ENCODE measurements at places on chromosomes 2 and 18.

DNA sequence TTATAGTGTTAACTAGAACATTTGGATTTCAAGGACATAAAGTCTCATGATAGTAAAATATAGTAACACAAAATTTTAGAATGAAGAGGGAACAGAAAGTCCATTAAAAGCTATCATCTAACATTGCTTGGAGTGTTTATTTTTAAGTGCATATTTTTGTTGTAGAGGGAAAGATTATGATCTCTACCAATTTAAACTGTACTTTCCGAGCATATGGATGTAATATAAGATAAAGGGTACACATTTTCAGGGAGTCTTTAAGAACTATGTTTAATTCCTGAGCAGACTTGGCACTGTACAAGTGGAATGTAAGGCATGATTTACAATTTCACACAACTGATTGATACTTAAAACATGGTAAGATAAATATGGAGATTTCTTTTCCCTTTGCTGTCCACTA is 34.2 kb upstream of the ZNF804A start:
- no peak for DNase-seq

- no peak for DNase-seq
Observed at GRCh38 chr2:99775585-99775984, 285.8 kb upstream of the REV1 start.

DNA sequence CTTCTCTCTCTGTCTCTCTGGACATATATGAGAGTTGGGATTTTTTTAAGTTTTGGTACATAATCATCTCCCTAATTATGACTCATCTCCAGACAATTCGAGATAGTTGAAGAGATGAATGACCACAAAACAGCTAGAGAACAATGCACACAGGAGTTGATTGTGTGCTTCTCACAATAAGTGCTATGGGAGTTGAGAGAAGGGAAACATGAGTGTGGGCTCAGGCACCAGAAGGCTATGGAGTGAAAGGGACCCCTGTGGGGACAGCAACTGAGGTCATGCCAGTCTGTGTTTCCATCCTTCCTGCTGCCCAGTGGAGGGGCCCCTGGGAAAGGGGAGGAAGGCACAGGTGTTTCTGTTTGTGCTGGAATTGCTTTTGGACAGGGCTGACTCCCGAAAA is 6.5 kb upstream of the YWHAQ start:
- no peak for DNase-seq

GRCh38 chr2:46508312-46508711 is 28.9 kb downstream of the TMEM247 start:
- DNase-seq, result no peak

DNA sequence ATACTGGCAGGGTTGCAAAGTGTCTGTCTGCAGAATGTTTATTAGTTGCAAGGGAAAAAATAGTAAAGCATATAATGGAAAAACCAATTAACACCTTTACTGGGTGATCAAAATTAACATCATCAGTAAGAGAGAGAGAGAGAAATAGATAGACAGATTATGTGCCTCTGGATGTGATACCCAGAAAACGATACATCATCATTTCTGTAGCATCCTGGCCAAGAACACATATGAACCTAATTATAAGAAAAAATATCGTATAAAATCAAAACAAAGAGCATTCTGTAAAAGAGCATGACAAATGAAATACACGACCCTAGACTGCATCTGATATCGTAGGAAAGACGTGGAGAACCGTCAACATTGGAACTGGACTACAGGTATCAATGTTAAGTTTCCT is 64.6 kb downstream of the SMC6 start:
- DNase-seq, result no peak

Measured in activated T-helper 1 cell treated with anti-CD3 and anti-CD28 coated beads, Interleukin-2, amount 50 U/mL, for 16 hours (primary cell).